ENCODE measurements at places on chromosomes 7 and 10.

- DNase-seq, result no peak
Measured at GRCh38 chr7:113918946-113919345, at the start of gene PPP1R3A. TSS of gene PPP1R3A (minus strand) at chr7:113919009. CDS start at chr7:113918996, 13 bp downstream.

- DNase-seq, result no peak
Measured at GRCh38 chr7:21028186-21028585, 241.5 kb upstream of the SP8 start.

DNA sequence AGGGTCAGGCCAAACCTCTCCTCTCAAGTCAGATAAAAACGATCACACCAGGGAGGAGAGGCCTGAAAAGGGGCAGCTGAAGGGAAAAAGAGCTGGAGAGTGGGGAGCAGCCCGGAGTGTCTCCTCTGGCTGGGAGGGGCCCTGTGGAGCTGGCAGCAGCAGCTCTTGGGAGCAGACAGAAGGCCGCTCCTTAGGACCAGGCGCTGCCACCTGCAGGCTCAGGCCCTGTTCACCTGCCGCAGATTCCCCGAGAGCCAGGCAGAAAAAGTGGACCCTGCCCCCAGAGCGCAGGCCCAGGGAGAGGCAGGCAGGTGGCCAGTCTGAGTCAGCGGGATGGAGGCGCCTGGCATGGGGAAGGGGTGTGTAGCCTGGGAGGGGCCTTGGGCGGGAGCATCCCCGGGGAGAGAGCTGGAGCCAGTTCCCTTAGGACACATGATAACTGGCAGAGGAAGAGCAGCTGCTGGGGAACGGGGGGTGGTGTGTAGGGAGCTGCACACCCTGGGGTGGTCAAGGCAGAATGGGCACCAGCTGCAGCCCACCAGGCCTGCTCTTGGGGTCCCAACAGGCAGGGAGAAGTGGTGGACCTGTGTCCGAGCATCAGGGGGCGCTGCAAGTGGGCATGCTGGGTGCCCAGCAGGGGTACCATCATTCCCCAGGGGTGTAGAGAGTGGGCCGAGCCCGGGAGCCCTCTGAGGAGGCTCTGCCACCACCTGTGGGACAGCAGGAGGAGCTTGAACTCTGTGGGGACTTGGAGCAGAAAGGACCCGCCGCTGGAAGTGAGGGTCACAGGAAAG lies 177.2 kb upstream of the RHEB start:
- DNase-seq, result no peak

DNA sequence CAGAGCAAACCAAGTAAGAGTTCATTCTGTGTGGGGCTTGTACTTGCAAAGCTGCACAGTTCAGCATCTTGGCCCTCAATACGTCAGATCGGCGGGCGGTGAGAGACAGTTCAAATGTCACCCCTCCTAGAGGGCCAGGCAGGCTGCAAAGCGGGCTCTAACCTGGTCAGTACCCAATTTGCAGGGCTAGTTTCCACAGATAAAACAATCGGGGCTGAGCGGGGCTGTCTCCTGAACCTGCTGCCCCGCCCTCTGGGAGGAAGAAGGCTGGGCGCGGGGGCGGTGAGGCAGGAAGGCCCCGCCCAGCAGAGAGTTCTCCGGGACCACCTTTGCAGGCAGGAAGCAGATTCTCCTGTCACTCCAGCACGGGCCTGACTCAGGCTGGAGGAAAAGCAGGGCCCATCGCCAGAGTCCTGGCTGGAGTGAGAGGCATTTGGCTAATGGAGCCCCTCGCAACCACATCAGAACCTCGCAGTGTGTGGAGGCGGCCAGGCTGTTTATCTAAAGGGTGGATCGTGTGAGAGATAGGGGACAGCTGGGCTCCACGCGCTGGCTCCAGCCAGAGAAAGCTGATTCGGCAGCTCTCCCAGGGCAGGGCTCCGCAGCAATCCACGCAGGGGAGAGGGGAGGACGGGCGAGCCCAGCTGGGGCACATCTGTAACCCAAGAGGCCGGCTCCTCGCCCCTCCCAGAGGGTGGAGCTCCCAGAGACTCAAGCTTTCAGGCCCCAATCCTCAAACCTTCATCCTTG lies 83.1 kb downstream of the SH3PXD2A start:
- DNase-seq, result peak; percentile 90

DNA sequence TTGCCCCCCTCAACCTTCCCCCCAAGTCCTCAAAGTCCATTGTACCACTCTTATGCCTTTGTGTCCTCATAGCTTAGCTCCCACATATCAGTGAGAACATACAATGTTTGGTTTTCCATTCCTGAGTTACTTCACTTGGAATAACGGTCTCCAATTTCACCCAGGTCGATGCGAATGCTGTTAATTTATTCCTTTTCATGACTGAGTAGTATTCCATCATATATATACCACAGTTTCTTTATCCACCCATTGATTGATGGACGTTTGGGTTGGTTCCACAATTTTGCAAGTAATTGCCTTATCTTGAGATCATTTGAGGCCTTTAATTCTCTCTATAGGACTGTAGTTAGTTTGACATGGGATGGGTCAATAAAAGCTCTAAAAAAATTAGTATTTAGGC lies 124.7 kb downstream of the ARL4A start:
- DNase-seq, result no peak

DNA sequence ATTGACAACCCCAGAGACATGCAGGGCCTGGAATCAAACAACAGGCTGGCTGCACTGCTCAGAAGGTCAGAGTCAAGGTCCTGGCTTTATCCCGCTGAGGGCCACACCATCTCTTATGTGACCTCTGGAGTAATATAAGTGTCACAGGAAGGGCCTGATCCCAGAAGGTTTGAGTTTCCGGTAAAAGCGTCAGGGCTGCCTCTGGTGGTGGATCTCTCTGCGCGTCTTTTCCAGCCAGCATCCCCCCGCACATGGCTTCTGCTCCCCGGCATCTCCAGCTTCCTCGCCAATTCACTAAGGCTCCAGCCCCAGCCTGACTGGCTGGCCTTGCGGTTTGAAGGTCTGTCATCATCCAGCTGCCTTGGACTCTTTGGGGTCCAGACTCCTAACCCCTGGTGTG lies 54.2 kb downstream of the SNX10 start:
- DNase-seq, result no peak

GRCh38 chr7:87505557-87506245 lies 30.2 kb upstream of the ABCB4 start:
- no peak for DNase-seq

DNA sequence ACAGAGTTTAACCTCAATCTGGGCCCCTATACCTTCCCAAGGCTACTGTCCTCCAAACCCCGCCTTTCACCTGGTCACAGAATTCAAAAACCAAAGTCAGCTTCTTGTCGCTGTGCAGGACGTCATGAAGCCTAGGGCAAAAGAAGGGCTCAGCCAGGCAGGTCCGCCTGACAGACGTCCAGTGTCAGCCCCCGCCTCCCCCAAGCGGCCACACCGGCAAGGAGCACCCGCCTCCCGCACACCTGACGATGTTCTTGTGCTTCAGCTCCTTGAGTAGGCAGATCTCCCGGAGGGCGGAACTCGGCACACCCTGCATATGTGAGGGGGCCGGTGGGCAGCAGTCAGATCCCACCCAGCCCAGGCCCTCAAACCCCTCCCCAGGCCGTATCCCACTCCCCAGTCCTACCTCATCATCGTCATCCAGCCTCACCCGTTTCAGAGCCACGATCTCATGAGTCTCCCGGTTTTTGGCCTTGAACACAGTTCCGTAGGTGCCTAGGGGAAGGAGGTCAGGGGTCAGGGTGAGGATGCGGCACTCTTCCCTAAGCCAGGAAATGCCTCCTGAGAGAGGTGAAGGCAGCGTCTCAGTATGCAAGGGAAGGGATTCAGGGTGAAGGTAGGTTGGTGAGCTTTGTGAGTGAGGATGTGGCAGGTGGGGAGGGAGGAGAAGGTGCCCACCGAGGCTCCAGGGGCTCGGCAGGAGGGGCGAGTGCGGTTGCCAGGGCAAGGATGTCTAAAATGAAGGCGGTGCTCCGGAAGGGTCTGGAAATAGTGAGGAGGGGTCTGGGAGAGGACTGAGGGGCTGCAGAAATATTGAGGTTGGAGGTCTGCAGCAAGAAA lies 811 bp downstream of the CDK5 start:
- DNase-seq, result no peak

GRCh38 chr7:103346396-103346795 lies 1.0 kb upstream of the PSMC2 start:
- DNase-seq, result no peak

GRCh38 chr7:108008827-108009226 lies 5.9 kb upstream of the LAMB1 start:
- DNase-seq, result no peak

GRCh38 chr7:35026150-35026549 lies 11.1 kb downstream of the DPY19L1 start:
- no peak for DNase-seq

GRCh38 chr10:92130622-92131274 lies 160.1 kb downstream of the CPEB3 start:
- DNase-seq, result no peak

- DNase-seq, result no peak
Measured at GRCh38 chr7:42671627-42672026, 240.2 kb downstream of the C7orf25 start.

DNA sequence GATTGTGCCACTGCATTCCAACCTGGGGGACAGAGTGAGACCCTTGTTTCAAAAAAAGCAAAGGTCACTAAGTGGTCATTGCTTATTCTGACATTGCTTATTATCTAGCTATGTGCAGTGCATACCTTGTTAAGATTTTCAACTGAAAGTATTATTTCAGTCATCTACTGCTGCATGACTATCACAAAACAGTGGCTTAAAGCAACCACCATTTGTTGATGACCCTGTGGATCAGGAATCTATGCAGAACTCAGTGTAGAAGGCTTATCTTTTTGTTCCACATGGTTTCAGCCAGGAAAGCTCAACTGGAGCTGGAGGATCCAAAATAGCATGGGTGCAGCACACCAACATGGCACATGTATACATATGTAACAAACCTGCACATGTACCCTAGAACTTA lies 23.1 kb downstream of the THNSL1 start:
- DNase-seq, result no peak

GRCh38 chr7:42745357-42746059 lies 166.4 kb downstream of the C7orf25 start:
- DNase-seq, result no peak

DNA sequence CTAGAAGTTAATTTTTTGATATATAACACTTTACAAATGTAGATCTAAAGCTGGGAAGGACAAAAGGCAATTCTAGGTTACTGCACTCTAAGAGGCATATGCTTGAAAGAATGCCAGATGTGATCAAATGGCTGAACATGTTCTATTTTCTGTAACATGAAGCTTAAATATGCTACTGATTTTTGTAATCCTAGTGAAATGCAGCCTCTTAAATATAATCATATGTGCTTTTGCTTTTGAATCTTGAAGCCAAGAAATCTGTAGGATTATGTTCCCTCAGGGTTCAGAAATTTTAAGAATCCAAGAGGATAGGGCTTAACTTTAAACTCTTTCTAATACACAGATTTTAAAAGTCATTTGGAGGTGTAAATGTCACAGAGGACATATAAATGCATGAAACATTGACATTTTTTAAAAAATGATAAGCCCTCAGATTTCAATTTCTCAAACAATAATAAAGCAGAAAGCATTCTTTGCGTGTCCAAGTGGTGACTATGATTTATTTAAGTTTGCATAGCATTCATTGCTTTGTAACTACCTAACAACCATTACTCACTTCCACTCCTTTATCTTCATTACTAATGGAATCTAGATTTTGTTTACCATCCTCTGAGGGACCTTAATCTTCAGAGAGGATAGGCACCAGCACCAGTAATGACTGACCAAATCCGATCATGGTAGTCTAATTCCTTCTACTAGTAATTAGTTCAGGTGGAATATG lies 170.4 kb downstream of the MAGI2 start:
- DNase-seq, result peak; percentile 83

DNA sequence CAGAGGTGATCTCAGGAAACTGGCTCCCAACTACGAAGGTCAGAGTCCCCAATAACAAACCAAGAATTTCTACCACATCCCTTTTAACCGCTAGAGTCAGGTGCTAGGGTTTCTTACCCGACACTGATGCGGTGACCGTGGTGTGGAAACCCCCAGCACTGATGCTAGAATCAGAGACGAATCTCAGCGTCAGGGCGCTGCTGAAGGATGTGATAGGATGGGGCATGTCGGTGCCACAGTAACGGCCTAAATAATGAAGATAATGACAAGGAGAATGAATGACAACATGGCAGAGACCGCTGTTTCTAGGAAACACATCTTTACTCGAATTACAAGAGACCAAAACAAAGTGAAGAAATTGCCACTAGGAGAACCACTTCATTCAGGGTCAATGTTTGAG lies 131.1 kb upstream of the RSU1 start:
- no peak for DNase-seq

- DNase-seq, result no peak
Measured at GRCh38 chr10:22285130-22285529, 31.1 kb upstream of the COMMD3 start.

GRCh38 chr7:95097291-95097690 lies 189.9 kb downstream of the PPP1R9A start:
- DNase-seq, result no peak

DNA sequence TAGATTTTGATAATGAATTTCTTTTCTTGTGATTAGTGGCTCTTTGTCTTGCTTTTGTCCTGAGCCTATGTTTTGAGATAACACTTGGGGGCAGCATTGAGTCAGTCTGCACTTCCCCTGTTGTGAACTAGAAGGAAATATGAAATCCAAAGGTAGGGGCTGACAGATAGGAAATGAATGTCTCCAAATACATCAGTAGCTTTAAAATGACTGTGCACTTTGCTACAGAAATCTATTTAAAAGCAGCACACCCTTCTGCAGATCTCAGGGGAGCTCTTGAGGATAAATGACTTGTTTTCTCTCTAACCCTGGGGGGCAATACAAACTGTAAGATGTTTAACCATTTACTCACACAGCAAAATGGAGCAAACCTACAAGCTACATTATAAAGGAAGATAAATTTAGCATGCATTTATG lies 176.0 kb upstream of the MYO3A start:
- DNase-seq, result no peak

DNA sequence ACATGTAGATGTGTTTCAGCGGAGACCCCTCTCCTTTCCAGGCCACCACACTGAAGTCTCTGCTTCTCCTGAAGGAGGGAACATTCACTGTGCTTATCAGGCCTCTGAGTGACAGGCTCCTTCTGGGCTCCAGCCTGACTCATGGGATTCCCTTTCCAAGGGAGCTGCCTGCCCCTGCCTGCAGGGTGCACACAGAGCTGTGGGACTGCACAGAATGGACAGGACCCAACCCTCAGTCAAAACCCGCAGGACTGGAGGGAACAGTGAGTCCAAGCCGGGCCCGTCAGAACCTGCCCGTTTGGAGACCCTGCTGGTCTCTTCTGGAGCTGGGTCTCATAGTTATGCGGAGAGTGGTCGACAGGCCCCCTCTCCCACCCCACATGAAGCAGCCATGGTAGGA lies 32.6 kb downstream of the PLAC9 start:
- DNase-seq, result no peak

DNA sequence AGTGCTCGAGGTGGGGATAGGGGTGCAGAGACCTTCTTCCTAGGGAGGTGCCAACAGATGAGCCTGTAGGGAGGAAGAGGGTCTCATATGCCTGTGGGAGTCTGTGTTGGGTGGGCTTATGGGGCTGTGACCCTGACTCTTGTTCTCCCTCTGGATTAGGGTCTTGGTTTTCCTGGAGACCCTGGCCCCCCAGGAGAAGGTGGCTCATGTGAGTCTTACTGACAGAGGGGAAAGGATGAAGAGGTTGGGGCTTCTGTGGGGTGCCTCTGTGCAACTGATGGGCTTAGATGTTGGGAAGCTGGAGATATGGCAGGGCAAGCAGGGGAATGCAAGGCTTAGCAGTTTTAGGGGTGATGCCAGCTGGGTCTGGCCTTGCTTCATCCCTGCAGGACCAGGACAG lies 20.2 kb upstream of the VOPP1 start:
- DNase-seq, result no peak

- no peak for DNase-seq
Measured at GRCh38 chr7:47581438-47581803, 490 bp downstream of the TNS3 start.

GRCh38 chr7:73635428-73636200 lies 11.3 kb upstream of the MLXIPL start:
- no peak for DNase-seq
